Activated T-cell treated with anti-CD3 and anti-CD28 coated beads for 48 hours (primary cell): ENCODE measurements at places on chromosomes 1 and 21.

DNA sequence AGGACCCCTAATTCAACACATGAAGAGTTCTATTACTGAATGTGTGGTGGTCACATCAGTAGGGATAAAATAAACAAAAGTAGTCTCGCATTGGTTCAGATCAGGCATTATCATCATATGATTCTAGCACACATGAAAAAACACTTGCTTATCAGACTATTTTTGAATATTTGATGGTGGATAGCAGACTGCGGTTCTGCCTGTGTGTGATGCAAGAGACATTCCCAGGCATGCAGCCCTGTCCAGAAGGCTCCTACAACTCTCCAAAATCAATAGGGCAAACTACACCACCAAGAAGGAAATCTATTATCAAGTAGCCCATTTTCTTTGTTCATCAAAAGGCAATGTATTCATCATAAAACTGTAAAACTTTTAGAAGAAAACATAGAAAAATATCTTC is 304.7 kb downstream of the DUSP10 start:
- DNase-seq, result no peak

DNA sequence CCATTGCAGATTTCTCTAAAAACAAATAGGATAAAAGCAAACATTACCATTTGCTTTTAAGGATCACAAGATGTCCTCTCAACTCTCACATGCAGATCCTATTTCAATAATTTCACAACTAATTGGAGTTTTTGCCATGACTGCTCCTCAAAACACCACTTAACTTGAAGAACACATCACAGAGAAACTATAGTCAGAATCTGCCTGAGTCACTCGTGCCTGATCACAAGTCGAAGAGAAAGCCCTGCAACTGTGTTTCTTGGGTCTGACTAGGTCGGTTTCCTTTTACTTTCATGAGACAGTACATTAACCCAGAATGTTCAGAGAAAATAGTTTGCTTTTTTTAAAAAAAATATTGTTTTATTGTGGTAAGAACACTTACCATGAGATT is 46.3 kb upstream of the SMYD2 start:
- no peak for DNase-seq

DNA sequence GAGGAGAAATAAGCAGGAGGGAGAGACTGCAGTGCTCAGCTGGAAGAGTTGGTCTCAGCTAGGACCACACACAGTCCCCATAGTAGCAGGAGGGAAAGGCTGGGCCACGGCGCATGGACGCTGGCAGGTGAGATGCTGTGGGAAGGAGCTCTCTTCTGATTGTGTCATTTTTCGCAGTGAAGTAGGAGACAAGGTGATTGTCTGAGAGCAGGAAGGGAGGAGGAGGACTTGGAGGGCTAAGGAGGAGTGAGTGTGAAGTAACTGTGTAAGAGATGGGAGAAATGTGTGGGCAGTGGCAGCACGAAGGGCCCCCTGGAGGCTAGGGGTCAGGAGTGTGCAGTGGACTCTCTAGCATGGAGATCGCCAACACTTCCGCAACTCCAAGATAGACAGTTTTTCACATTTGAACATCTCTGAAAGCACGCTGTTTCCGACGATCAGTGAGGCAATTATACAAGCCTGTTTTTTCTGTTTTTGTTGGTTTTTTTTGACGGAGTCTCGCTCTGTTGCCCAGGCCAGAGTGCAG is 26.4 kb upstream of the KCNC4 start:
- DNase-seq, result no peak

DNA sequence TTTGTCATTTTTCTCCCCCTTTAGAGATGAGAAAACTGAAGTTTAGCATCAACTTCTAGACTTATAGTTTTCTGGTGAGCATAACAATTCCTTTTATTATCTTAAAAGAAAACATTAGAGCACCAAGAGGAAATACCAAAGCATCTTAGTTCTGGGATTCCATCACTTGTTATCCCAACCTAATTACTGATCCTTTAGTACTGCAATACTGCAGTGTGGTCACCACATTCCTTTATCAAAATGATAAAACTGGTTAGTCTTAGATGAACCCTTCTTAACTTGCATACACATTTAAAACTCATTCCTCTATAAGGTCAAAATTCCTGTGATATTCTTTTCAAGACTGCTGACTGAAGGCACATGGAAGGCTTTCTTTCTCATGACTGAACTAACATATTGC is 23.1 kb downstream of the SOD1 start:
- no peak for DNase-seq

- DNase-seq, result no peak
These were observed 17.5 kb downstream of the KPNA6 start for GRCh38 chr1:32125313-32125712.

DNA sequence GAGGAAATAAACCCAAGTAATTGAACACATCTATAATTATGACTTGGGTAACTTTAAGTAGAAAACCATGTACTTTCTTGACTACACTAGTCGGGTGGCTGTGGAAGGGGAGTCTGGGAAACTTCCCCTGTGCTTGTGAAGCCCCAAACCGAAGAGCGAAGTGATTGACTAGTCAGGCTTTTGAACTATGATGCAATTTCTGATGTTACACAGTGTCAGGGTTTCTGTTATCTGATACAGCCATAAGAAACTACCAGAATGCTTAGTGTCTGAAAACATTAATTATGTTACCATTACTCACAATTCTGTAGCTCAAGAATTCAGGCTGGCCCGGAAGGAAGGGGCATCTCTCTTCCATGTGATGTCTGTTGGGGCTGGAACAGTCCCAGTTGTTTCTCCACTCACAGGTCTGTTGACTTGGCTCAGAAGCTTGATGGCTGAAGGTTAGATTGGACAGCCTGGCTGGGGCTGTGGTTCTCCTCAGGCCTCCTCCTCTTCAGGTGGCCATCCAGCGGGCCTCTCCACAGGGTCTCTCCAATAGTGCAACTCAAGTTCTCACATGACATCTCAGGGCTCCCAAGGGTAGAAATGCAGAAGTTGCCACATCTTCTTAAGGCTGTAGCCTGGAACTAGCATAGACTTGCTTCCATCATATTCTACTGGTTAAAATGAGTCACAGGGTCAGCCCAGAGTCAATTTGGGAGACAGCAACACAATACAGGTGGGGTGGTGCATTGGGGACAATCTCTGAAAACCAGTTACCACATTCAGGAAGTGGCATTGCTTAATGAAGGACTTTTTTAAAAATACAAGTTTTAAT is 8.3 kb upstream of the C8B start:
- DNase-seq, result no peak

DNA sequence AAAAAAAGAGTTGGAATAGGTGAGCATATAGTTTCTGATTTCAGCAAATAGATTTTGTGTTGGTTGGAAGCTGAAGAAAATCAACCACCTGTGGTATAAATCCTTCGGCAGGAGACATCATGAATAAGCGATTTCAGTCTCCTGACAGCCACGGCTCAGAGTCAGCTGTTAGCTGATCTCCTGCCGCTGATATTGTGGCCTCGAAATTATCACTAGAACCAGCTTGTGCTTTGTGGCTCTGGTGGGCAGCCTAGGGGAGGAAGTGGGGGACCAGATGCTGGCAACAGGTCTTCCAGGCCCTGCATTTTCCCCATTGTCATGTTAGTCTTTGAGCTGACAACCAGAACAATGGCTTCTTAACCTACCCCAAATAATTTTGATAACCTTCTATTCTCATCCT is 842 bp upstream of the GCSAML start:
- DNase-seq, result no peak

DNA sequence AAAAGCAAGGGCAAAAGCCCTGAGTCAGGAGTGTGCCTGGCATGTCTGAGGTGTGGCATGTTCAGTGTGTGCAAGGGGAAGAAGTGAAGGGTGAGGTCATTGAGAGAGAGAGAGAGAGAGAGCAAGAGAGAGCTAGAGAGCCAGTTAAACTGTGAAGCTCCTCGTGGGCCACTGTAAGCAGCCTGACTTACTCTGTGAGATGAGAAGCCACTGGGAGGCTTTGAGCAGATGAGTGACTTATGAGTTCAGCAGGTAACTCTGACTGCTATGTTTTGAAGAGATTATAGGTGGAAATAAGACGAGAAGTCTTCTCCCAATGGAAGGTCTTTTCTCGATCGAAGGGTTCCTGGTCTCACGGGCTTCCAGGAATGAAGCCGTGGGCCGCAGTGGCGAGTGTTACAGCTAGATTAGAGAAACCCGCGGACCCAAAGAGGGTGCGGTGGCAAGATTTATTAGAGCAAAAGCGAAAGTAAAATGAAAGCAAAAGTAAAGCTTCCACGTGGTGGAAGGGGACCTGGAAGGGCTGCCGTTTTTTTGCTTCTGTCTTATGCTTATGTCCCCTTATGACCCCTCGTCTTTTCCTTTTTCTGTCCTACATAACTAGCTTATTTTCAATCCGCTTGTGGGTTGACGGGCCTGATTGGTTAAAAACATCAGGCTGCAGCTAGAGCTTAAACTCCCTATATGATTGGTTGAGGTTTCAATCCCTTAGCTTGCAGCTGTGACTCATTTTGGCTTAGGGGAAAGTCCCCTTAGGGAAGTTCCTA is 323.1 kb upstream of the FAM78B start:
- DNase-seq, result peak; percentile 18

- no peak for DNase-seq
These were observed 126.6 kb upstream of the AJAP1 start for GRCh38 chr1:4527819-4528218.

DNA sequence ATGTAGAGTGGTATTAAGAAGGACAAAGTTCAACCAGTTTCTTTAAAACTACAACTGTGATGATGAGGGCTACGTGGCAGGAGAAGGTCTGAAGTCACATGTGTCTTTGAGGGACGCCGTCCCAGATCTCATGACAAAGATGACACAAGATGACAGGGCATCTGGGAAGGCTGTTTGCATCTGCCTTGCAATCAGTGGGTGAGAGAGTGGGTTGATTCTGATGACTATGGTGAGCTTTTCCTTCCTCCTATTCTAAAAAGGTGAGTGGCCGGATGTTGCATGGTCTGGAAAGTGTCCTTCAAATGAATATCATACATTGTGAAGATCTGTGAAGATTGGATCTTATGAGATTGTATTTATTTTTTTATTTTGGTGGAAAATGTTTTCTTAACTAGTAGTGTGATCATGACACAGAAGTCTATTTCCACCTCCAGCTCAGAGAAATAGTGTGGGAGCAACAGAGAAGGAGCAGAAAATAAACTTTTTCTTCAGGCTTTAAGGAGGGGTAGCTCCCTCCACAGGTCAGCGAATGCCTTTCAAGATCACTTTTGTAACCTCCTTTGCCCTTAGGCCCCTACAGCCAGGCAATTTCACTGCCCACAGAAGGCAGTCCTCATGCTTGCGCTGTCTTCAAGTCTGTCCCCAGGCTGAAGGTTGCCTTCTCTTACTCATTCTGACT is 76.0 kb upstream of the ATF3 start:
- no peak for DNase-seq

DNA sequence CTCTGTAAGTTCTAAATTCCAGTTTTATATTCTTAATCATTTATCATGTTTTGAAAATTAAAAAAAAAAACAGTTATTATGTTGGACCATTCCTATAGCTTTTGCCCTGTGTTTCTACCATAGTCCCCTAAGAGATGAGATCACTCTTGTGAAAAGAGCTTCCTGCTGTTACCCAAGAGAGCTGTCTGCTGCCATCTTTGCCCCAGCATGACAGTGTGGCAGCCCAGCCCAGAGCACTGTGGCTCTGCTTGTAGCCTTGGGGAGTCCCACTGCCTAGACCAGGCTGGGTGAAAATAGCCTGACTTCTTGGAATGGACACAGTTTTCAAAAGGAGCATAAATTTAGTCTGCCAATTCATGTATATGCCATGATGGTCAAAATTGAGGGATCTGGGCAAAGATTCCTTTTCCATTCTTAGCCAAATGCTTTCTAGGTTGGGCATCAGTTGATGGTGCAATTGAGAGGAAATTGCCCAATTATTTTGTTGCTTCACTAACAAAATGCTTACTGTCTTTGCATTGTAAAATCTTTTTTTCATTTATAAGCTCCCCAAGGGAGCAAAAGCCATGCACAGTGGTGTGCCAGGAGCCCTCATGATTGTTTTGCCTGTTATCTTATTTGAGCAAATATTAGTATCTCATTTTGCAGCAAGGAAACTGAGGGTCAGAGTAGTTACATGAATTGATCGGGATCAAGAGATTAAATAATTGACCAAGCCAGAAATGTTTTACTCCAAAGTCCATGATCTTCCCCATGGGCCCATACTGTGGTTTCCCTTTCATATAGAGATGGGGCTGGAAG is 72.8 kb downstream of the ETS2 start:
- no peak for DNase-seq
